Stimulated activated CD4-positive, alpha-beta T cell treated with anti-CD3 and anti-CD28 coated beads, Interleukin-4, amount 100 ng/mL, for 1 hour (primary cell): ENCODE measurements at places on chromosomes 5 and 9.

- DNase-seq, result no peak
These were observed 34.4 kb upstream of the SARDH start for GRCh38 chr9:133772581-133772980.

GRCh38 chr9:126096340-126096739 is 230.3 kb upstream of the MVB12B start:
- DNase-seq, result no peak

- no peak for DNase-seq
These were observed 179.8 kb downstream of the FANCC start for GRCh38 chr9:95137587-95138145.

DNA sequence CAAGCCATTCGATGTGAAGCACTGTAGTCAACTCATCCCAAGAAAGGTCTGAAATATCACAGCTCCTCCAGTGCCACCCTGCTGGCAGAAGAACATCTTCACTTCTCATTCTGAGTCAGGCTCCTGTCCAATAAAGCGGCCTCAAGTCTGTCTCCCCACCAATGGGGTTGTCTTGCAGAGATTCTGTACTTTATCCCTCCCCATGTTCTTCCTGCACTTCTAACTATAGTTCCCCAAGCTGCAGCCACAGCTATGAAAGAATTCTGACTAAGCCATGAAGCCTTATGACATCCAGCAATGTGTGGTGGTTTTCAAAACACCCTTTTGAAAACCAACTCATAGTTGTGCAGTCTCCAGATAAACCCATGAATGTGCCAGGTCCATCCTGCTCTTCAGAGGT is 6.8 kb downstream of the MACROH2A1 start:
- DNase-seq, result no peak

DNA sequence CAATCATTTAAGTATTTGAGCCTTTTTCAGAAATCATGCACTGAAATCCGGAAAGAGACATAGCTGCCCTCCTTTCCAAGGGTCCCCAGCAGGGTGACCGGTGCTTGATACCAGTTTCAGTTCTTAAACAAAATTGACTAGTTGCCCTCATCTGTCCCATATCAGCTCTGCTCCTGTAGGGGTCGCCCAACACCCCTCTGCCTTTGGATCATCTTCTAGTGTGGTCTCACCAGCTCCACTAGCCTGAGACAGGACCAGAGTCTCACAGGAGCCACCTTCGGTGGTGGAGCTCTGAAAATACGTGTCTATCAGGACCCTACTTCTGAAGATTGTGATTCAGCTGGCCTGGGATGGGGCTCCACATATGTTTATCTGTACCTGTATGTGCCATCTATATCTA is 428.2 kb downstream of the ENC1 start:
- no peak for DNase-seq

DNA sequence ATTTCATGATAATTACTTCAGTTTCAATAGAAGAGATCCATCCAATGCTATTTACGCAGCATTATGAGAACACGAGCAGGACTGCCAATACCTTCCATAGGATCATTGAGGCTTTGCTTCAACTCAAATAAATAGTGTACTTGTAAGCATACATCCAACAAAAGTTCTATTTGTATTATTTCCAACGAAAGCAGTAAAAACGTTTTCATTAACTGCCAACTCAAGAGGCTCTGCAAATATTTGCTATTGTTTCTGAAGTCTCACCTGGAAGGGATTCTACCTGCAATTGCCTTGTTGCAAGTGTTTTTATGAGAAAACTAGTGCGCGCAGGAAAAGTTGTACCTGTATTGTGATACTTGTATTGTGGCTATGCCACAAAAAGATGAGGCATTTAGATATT is 11.0 kb upstream of the GNPDA1 start:
- no peak for DNase-seq

GRCh38 chr5:173498286-173498685 is 118.2 kb downstream of the BOD1 start:
- DNase-seq, result no peak

DNA sequence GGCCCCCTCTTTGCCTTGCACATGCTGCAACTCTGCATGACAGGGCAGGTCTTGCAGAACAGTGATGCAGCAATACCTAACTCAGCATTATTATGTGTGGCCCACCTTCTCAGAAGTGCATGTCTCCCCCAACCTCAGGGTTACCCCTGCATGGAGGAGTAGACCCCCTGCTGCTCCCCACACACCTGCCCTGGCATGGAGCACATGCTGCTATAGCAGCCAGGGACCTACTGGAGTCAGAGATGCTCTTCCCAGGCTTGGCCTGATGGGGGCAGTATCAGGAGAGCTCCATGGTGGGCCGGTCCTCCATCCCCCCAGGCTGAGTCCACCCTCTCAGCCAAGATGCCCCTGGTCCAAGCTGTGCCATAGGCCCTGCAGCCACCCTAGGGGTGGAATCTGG is 13.2 kb upstream of the BOD1 start:
- DNase-seq, result no peak

DNA sequence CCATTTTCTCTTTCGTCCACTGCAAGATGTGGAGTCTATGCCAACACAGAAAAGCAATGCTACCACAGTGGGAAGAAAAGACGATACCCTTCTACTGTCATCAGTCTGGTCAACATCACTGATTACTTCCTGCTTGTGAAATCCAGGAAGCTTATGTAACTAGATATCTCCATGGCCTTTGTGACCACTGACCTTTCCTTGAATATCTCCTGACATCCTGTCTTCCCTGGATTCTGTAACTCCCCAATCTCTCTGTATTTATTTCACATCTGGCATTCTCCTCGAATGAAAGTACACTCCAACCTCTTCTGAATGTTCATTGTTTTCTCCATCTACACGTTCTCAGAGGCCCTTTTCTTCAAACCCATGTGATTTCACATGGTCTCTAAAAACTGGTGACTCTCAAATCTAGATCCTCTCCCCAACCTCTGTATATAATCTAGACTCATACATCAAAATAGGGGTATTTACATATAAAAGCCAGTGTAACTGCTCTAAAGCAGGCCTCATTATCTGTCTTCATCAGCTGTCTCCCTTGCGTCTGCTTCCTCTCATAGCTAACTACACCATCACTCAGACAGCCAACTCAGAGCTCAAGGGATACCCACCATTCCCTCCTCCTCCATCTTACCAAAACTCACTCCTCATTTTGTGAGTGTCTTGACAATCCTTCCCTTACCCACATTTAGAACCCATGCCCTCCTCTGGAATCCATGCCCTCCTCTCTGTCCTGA is 156.8 kb downstream of the SEMA5A start:
- no peak for DNase-seq

DNA sequence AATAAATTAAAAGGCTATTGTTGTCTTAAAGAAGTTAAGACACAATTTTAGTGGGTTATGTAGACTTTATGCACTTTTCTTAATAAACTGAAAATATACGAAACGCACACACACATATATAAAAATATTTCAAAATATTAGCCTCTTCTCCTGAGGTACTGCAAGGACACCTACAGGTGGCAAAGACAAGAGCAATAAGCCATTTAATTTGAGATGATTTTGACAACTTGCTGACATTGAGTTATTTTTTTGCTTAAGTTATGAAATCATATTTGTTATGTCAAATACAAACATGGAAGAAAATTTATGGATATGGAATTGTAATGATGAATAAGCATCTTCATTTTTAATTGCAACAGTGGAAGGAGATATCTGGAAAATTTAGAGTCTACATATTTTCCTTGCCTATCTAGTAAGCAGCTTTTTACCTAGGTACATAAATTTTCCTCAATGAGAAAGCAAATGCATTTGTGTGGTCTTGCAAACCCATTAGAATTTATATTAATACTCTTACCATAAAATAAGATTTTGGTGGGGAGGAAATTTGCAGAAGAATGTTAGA is 301.6 kb downstream of the ISL1 start:
- no peak for DNase-seq

DNA sequence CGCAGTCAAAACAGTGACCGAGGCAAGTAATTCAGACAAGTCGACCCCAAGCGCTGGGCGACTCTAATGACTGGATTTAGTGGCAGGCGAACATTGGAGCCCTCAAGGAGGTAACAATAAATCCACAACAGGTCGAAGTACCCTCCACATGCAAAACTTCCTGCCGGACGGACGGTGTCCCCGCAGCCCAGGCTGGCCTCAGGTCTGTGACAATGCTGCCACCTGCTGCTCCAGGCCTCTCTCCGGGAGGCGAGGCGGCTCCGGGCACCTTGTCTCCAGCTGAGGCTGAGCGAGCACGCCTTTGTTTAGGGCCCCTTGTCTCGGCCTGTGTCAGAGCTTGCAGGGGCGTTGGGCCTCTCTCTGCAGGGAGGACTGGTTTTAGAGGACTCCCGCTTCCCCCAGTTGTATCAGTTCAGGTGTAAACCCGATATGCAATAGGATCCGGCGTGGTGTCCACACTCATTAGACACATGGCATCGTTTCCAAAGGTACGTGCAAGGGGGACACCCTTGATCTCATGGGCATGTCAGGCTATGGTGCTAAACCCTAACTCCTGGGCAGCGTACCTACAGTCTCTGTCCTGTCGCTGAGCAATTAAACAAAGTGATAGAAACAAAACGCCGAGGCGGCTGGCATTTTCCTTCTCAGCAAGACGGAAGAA is 628.0 kb upstream of the ADAMTS16 start:
- DNase-seq, result no peak

DNA sequence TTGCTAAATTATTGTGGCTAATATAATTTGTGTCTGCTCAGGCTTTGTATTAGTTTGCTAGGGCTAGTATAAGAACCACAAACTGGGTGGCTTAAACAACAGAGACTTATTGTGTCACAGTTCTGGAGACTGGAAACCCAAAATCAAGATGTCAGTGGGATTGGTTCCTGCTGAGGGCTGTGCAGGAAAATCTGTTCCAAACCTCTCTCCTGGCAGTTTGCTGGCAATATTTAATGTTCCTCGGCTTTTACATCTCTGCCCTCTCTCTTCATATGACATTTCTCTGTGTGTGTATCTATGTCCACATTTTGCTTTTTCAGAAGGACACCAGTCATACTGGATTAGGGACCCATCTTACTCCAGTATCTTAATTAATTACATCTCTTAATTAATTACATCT is 498.8 kb upstream of the CD180 start:
- no peak for DNase-seq

- peak; percentile 71 for DNase-seq
These were observed 75.5 kb downstream of the KLHL3 start for GRCh38 chr5:137660349-137660817.

GRCh38 chr5:80784451-80784850 is 129.7 kb upstream of the DHFR start:
- no peak for DNase-seq

DNA sequence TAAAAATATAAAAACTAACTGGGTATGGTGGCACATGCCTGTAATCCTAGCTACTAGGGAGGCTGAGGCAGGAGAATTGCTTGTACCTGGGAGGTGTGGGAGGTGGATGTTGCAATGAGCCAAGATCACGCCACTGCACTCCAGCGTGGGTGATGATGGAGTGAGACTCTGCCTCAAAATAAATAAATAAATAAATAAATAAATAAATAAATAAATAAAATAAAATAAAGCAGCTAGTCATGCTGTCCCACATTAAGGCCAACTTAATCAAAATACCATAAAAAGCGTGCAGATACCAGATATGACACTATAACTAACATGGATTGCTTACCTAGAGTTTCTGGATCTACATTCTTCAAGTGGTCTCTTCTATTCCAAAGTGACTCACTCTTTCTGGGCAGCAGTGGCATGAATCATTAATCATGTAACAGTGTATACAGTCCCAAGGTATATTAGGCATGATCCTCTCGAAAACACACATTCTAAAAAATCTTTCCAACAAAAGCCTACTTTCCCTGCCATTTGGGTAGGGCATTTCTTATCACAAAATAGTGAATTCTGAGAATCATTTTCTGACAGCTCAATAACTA is 187.1 kb downstream of the ELAVL2 start:
- no peak for DNase-seq

GRCh38 chr5:178238313-178238635 is 5.7 kb upstream of the PHYKPL start:
- DNase-seq, result no peak

DNA sequence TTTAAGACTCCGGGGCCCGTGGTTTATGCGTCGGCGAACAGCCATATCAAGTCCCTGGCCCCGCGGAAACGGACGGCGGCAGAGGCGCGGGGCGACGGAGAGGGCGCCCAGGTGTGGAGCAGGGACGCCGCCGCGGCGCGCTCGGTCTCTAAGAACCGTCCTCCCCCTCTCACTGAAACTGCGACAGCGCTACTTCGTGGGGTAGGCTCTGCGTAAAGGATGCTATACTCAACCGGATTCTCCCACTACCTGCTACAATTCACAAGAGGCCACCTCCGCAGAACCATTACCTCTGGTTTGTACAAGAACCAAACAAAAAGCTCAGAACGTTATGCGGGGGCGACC is 404 bp downstream of the MRNIP start:
- peak; percentile 58 for DNase-seq

GRCh38 chr5:127019928-127020327 is 10.4 kb downstream of the MARCHF3 start:
- no peak for DNase-seq

DNA sequence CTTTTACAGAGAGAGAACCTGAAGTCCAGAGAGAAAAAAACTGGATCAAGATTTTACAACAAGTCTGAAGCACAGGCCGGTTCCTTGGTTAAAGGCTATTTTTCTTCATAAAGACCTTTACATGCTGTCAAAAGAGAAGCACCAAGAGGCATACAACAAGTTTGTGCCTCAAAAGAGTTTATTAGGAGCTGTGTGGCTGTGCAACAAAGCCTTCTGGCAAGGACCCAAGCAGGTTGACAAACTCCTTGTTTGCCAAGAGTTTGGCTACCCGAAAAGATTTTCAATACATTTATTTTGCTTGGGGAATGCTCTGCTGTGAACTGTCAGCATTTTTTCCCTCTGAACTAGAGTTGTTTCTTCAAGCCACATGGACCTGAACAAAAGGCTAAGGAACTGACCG is 202.9 kb upstream of the RAD23B start:
- DNase-seq, result no peak

GRCh38 chr9:114395768-114396167 is 8.0 kb upstream of the AKNA start:
- DNase-seq, result no peak

DNA sequence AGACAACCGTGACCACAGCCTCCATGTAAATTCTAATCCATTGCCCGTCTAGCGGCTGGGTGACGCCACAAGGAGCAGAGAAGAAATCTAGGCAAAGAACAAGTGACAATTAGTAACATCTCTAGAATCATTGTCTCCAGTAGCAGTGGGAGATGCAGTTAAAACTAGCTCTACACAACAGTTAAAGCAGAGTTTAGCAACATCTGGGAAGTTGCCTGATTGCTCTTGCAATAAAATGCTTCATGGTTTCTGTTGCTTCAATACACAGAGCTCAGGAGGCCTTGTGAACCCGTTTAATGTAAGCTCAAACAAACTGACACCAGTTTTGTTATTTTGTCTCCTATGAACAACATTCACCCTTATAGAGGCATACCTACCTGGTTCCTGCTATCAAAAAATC is 369.8 kb upstream of the PDE4D start:
- DNase-seq, result no peak

DNA sequence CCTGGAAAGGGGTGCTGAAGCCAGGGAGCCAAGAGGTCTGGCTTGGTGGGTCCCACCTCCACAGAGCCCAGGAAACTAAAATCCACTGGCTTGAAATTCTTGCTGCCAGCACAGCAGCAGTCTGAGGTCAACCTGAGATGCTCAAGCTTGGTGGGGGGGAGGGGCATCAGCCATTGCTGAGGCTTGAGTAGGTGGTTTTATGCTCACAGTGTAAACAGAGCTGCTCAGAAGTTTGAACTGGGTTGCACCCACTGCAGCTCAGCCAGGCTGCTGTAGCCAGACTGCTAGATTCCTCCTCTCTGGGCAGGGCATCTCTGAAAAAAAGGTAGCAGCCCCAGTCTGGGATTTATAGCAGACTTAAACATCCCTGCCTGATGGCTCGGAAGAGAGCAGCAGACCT is 55.5 kb upstream of the FBXL17 start:
- no peak for DNase-seq

- DNase-seq, result no peak
These were observed 7.4 kb downstream of the NFIL3 start for GRCh38 chr9:91416096-91416712.
